ENCODE measurements at places on chromosomes 6 and 20.
A peak's percentile ranks its signal among the peaks of the same experiment; 100 is the strongest.

GRCh38 chr6:8570256-8570920 is 135.0 kb upstream of the SLC35B3 start:
- DNase-seq, result no peak

GRCh38 chr6:13303668-13304017 is 24.7 kb downstream of the TBC1D7 start:
- DNase-seq, result peak; percentile 94

DNA sequence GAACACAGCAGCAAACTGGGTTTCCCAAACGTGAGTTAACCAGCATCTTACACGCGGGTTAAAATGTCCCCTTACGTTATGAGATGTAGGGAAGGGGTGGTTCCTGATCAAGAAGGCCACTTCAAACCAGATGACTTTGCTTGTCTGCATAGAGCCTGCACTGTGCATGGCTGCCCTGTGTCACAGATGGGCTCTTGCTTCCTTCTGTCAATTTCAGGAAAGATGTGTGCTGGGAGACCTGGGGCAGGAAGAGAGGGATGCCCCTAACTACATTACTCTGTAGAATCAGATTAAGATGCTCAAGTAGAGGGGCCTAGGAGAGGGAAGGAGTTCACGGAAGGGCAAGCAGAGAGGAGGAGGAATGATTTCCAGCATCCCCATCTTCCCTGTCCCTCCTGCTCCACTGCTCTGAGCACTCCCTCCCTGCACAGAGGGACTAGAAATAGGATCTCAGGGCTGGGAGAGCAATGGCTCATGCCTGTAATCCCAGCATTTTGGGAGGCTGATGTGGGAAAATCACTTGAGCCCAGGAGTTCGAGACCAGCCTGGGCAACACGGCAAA is 63.5 kb upstream of the ZMYND8 start:
- DNase-seq, result no peak

DNA sequence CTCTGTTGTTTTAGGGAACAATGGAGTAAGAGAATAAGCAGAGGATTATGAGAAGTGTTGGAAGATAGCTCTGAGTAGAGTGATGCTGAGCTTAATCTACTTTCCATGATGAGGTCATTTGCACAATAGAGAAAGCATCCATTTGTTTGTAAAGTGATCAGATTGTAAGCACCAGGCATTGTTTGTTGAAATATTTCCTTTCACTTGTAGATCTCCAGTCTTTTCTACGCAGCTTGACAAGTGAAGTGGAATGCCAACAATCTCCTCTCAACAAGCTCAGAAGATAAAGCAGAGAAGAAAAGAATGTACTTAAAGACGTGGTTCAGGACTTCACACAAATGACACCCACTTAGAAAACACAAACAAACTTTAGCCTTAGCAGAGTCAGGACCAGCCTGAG is 80.1 kb upstream of the MARCKS start:
- no peak for DNase-seq

GRCh38 chr6:159899994-159900745 is 9.4 kb downstream of the MAS1 start:
- DNase-seq, result peak; percentile 20

DNA sequence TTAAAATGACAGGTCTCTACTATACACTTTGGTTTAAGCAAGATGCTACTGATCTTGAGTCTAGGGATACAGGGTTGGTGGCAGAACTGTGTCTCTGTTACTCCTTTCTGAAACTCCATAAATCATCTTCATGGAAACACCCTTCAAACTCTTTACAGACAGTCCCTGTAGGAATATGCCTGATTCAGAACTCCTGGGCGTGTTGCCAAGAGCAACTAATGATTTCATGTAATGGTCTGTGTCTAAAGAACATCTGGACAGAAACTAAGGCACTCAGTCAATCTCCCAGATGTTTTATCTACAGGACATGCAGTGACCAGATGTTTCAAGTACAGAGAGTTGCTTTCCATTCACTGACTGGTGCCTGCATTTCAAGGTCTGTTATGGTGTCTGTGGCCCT is 464.4 kb upstream of the CHD6 start:
- no peak for DNase-seq

DNA sequence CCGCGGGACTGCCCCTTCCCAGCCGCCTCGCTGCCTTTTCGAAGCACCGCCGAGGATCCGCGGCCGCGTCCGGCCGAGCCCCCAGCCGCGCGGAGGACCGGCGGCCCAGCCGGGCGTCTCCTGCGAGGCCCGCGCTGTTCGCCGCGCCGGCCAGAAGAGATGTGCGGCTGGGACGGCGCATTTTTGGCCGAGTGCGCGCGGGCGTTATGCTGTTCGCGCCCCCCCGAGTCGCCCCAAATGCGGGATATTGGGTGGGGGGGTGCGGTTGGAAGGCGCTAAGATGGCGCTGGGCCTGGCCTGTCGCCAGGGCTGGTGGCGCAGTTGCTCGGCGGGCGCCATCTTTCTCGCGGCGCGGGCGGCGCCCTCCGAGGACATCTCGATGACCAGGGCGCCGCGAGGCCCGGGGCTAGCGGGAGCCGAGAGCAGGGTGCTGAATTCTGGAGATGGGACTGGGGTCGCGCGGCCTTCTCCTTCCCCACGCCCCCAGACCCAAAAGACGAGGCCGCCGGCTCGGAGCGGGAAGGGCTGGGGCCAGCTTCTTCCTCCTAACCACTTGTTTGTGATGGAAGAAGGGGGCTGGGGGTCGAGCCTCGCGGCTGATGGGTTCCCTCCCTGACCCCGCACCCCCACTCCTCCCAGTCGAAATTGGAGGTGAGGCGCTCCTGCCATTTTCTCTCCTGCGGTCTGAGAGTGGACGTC is 1.5 kb downstream of the BICRAL start:
- DNase-seq, result peak; percentile 94

- no peak for DNase-seq
These were observed 11.7 kb downstream of the EPM2A start for GRCh38 chr6:145723646-145724045.

DNA sequence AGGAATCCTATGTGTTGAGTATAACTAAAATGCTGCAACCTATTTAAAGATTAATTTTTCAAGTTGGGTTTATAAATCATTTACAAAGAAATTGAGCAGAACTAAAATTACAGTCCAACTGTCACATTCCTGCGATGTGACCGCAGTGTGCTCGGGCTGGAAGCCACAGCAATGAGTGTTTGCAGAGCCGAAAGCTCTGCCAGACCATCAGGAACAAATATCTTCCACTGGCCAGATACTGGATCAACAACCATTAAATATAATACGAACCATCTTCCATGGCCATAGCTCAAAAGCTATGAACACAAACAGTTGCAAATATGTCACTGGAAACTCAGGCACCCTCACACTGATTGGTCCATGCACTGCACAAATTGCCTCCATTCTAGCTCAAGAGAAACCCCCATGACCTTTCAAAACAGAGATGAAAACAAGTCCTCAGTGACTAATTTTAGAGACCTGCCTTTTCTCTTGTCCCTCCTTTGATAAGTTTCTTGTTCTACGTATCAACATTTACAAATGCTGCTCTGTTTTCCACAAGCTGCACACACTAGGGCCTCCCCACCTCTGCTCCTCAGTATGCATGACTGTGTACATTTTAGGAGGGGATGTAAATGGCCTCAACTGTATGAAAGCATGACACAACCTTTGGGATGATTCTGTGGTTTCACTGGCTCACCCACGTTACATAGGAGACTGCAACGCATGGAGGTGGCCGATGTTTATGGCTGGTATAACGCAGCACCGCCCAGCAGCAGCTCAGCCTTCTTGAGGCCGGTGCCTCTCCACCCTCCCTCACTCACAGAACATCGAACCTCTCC is 171.7 kb downstream of the WDR27 start:
- peak; percentile 69 for DNase-seq

- no peak for DNase-seq
These were observed 100.0 kb downstream of the CRYBG1 start for GRCh38 chr6:106460481-106460880.
